ENCODE measurements at places on chromosomes 2 and 18. TPM values are rescaled to one million over a fixed set of nuclear protein-coding genes. Genes with fewer than 3 reads are reported as not detected.

The TRIM43 gene
- total RNA-seq, result not detected

DNA sequence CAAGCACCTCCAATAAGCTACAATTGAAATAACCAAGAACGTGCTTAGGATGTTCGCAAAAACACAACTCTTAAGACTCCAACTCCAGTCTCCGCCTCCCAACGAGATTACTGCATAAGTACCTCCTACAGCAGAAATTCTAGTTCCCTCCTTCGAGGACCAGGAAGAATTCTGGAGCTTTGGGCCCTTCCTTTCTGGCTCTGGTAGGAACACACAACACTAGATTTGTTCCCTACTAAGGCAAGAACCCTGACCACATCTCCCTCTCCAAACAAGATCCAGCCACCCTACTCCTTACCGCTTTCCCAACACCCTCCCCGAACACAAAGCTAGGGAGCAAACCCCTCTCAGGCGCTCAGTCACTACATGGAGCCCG lies 721 bp downstream of the ADAM17 start:
- no peak for DNase-seq

The RIT2 gene
- total RNA-seq, result not detected

- no peak for DNase-seq
Observed at GRCh38 chr2:99670768-99671734, 181.2 kb upstream of the REV1 start.

The TMEM163 gene
- total RNA-seq, result not detected

Measured in foreskin keratinocyte (primary cell).